Liver (tissue), 10 donors: ENCODE measurements at places on chromosomes 5 and 9.

DNA sequence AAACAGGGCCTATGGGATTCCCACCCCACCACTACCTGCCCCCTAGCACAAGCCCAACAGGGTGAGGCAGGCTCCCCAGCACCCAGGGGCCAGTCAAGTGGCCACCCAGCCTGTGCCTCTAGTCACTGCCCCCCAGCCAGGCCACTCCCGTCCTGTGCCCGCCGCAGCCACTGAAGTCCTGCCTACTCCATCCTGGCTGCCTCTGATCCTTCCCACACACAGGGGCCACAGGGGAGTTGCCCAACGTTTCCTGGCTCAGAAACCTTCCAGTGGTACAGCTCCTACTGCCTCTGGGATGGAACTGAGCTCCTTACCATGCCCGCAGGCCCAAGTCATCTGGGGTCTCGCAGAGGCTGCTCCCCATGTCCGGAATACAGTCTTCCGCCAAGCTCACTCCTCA, 70.2 kb upstream of the STXBP1 start:
- no peak for DNase-seq

- DNase-seq = no peak
Measured at GRCh38 chr9:84748112-84748511, 78.6 kb downstream of the NTRK2 start.

DNA sequence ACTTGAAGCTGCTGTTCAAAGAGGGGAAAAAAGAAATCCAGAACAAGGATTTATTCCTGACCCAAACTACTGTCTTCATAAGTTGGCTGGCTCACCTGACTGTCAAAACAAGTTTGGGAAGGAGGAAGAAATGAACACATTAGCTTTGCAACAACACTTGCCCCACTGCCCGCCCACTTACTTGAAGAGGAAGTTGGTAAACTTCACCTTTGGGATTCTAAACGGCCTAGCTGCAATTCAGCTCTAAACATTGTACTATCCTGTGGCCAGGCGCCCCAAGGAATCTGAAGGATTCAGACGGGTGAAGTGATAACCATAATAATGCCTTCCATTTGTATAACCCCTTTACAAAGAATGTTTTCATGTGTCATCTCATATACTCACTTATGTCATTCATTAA, 199.4 kb downstream of the ARRDC3 start:
- no peak for DNase-seq

DNA sequence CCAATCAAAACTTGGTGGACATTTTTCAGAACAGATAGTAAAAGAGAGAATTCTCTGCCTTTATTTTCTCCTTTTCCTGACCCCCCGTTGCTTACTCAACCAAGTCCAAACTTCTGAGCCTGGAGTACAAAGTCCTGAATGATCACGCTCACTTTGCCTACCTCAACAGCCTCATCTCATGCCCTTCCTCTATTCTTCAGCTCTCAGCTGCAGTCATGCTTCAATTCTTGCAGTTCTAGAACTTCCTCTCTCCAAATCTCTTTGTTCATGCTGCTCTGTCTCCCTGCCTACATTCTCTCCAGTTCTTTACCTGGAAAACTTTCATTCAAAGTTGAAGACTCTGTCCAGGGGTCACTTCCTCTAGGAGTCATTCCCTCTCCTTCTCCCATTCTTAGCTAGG, 398.5 kb upstream of the SLC24A2 start:
- no peak for DNase-seq

GRCh38 chr5:102713682-102714231, 41.3 kb upstream of the PAM start:
- DNase-seq = no peak

- DNase-seq = no peak
Measured at GRCh38 chr9:81771571-81771970, 82.2 kb upstream of the TLE1 start.

DNA sequence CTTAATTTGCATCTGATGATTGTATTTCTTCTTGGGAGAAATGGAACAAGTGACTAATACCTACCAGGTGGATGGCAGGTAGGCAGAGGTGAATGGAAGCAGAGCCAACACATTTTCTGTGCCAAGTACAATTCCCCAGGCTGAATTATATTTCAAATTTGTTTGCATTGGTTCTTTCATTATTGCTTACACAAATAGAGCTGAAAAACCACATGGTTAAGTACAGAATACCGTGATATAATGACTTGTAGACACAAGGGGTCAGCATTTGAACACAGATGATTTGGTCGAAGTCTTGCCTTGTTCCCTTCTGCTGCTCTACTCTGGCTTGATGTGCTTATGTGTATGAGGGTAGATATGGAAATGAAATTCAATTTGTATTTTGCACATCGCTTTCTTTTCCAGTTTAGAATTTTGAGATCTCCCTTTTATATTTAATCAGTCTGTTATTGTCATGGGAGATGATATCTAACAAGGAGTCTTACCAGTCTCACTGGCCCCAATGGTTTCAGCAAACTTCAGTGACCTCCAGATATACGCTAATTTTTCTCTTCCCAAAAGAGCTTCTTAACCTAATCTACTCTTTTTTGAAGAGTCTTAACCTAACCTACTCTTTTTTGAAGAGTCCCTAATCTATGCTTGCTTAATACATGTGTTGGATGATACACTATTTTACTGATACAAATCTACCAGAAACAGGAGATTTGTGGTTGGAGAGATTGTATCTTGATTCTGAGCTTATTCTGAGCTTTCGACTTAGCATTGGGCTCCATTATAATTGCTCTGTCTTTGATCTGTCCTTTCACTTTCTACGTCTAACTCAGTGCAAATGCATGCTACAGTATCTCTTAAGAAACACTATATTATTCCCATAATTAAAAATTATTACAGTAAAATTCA, 88.1 kb downstream of the PCSK1 start:
- no peak for DNase-seq
